ENCODE measurements at places on chromosomes 11 and 22.

DNA sequence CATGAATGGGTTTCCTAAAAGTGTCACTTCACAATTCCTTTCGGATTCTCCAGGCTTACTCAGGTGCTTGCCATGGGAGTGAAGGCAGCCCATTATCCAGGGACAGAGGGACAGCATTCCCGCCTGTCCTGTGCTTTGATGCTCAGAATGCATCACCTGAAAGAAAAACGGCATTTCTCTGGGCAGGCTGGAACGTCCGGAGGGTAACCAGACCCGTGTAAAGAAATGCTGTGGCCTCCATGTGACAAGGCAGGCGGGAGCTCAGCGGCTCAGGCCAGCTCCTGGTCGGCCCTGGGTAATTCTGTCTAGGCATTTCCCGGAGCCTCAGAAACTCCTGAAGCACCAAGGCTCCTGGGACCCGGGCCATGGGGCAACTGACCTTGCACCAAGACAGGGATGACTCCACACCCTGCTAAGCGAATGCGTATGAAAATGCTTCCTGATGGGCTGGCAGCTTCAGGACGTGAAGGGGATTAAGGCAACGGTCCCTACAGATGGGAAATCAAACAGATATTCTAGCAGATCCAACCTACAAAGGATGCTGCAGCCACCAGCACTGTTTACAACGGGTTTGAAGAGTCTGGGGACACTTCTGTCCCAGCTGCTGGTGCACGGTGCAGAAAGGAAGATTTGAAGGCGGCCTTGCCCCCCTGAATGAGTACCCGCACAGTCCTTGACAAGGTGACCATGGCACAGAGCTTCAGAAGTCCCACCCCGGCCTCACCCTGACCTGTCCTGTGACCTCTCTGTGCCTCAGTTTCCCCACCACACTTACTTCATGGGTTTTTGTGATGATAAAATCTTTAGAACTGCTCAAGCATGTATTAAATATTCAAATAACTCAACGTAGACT lies 13.6 kb upstream of the FGF3 start:
- DNase-seq = no peak

GRCh38 chr22:39462443-39463221 lies 5.8 kb downstream of the MGAT3 start:
- DNase-seq = no peak

- no peak for DNase-seq
Observed at GRCh38 chr11:118175993-118176777, at the start of gene SCN2B. Gene SCN2B, minus strand, starts transcription at chr11:118176639. Its CDS starts 208 bp downstream, at chr11:118176431.

DNA sequence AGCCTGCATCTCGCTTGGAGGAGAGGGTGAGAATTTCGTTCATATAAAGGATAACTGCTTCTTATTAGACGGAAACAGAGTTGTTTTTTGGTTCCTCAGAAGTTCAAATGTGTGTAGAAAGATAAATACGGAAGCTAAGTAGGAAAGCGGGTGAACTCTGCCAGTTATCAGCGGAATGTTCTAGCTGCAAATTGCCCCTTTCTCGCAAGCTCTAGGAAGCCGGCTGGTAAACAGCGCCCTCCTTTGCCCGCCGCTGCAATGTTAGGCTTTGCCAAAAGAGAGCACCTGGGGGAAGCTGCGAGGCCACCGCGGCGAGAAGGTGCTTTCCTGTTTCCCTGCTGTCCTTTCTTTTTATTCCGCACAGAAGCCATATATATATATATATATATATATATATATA lies 67.0 kb downstream of the IGLL5 start:
- DNase-seq = no peak

- DNase-seq = no peak
Observed at GRCh38 chr11:28981381-28981780, 873.2 kb downstream of the METTL15 start.

DNA sequence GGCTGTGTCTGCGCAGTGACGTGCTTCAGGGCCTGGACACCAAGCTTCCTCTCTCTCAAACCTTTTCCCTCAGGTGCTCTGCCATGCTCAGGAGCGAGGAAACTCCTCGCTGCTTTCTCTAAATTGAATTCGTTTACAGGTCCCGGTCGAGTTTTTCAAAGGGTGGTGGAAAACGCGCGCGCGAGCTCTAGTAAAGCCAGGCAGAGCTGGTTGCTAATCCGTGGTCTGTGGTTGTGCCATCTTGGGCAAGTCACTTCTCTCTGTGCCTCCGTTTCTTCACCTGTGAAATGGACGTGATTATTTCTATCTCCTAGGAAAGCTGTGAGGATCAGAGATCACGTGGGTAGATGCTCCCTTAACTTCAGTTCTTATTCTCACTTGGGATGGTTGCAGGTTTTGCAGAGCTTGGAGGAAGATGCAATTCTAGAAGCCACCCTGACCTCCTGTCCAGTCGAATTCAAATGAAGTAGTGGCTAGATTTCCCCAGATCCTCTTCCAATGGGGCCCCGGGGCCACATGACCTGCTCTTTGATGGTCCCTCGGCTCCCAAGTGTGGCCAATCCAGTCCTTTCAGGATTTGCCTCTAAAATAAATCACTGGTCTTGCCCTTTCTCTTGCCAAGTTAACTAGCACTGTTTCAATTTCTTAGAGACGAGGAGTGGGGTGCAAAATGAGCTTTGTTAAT lies 10.5 kb upstream of the ALX4 start:
- no peak for DNase-seq

GRCh38 chr11:18750944-18751343 lies 25.0 kb upstream of the IGSF22 start:
- DNase-seq = no peak

GRCh38 chr11:44692460-44692859 lies 34.3 kb upstream of the TSPAN18 start:
- DNase-seq = no peak

DNA sequence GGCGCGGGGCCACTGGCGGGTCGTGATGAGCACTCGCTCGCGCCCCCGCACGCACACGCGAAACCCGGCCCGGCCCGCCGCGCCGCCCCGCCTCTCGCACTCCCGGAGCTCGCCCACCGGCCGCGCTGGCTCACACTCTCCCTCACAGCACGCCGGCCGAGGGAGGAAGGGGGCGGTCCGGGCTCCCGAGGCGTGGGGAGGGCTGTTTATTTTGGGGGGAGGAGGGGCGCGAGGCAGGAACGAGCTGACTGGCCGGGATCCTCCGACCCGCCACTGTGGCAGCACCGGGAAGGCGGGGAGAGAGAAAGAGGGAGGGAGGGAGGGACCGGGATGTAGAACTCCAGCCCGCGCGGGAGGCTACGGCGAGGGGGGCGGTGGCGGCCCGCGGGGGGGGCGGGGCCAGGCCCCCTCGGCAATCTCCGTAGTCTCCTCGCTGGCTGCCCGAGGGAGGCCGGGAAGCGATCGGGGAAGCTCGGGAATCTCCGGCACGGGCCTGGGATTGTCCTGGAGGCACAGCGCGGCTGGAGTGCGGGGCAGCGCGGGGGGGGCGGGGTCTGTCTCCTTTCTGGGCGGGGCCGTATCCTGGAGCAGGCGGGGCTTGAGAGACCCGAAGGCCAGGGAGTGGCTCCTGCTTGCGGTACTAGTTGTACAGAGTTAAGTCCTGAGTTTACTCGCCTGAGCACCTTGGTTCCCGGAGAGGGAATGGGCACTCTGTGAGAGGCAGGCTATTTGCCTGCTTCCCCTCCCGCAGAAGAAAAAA lies at the start of gene RBFOX2:
Gene RBFOX2 (minus strand): TSS at position 179 of the 760 bp plus-strand sequence. CDS start 399 bp downstream, outside the sequence.
- DNase-seq = peak; percentile 37

- peak; percentile 12 for DNase-seq
Observed at GRCh38 chr22:29580200-29580810, 608 bp downstream of the NIPSNAP1 start.

DNA sequence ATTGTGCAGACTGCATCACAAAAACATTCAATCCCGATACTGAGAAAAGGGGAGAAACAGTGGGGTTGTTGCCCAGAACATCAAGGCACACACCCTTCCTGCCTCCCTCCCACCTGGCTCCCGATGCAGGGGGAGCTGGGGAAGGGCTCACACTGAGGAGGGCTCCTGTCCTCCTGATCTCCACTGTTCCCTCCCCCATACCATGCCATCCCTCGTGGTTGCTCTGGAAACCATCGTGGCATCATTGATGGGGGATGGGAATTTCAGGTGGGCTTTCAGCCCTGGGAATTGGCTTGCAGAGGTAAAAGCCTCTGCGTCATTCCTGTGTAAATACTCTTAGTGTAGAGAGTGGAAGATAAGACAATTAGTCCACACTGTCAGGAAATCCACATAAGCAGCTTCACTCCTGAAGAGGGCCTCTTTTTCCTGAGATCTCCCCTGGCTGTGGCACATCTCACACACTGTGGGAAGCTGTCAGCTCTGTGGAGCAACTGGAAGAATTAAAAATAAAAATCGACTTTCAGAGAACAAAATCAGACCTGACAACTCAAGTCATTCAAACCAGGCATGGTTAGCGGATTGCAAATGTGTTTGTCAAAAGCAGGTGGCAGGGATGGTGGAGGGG lies 176.0 kb downstream of the CHST1 start:
- DNase-seq = no peak

- DNase-seq = no peak
Observed at GRCh38 chr11:46728659-46729040, 9.6 kb downstream of the F2 start.

GRCh38 chr22:44431256-44431655 lies 66.8 kb downstream of the RTL6 start:
- no peak for DNase-seq

GRCh38 chr11:95486466-95486865 lies 255.5 kb upstream of the SESN3 start:
- no peak for DNase-seq

- DNase-seq = peak; percentile 25
Observed at GRCh38 chr11:130001461-130002351, 929 bp downstream of the PRDM10 start.

GRCh38 chr11:109486129-109486528 lies 64.1 kb downstream of the C11orf87 start:
- no peak for DNase-seq

GRCh38 chr22:20465759-20466077 lies 28.1 kb upstream of the SCARF2 start:
- peak; percentile 11 for DNase-seq

GRCh38 chr11:85517272-85517671 lies 109.9 kb downstream of the DLG2 start:
- no peak for DNase-seq

GRCh38 chr22:38706101-38706900 lies 557 bp downstream of the GTPBP1 start:
- DNase-seq = peak; percentile 27

- no peak for DNase-seq
Observed at GRCh38 chr11:11620921-11621572, 758 bp downstream of the GALNT18 start.

GRCh38 chr11:86990515-86990914 lies 35.3 kb upstream of the FZD4 start:
- DNase-seq = no peak

DNA sequence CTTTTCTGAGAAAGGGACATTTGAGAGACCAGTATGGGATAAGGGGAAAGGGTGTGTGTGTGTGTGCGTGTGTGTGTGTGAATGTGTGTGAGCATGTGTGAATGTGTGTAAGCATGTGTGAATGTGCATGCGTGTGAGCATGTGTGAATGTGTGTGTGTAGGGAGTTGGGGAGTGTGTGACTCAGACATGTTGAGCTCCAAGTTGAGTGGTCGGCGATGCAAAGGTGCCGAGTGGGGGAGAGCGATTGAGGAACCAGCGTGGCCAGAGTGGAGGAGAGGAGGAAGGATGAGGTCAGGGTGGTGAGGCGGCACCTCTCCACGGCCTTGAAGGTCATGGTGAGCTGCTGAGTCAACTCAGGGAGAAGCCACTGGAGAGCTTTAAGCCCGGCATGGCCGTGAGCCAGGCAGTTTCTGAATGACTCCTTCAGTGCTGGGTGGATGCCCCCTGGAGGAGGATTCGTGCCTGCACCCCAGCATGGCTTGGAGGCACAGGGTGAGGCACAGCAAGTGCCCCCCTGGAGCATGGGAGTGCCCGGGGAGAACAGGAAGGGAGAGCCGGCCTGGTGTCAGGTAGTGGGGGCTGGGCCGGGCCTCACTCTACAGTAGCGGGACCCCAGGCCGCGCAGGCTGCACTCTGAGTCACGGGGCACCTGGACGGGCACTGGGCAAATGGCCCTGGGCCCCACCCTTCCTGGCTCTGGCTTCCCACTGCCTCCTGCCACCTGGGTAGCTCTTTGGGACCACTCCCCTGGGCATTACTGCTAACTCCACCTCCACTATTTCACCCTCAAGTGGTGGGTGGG lies 8.2 kb upstream of the CCDC88B start:
- DNase-seq = peak; percentile 48

DNA sequence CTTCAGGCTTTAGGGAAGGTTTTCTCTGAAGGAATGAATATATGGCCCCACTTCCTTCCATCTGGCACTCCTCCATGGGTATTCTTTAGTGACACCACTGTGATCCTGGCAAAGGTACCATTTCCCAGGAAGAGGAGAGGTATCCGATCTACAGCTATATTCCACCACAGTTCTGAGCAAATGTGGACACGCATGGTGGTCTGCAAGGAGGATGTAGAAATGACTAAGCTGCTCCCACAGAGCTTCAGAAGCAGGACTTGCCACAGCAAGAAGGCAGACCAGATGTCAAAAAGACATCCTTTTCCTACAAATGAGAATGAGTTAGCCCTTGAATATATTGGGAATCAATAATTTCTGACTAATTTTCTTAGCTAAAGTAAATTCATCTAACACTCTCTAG lies 45.5 kb downstream of the ARFGAP2 start:
- DNase-seq = no peak

DNA sequence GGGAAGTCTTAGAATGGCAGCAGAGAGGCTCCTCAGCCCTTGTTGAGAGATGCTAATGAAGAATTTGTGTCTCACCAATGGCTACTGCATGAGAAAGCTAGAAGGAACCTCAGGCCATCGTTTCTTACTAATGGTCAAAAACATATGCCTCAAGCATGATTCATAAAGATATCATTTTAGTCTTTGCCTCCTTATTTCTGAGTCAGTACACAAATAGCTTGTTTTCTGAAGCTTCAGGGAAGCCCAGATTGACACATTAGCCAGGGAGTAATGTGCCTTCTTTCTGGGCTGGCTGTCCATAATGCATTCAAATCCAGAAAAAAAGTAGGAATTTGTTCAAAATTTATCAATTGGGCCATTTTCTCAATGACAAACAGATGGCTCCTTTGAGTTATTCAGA lies 169.4 kb upstream of the ZBED5 start:
- no peak for DNase-seq

DNA sequence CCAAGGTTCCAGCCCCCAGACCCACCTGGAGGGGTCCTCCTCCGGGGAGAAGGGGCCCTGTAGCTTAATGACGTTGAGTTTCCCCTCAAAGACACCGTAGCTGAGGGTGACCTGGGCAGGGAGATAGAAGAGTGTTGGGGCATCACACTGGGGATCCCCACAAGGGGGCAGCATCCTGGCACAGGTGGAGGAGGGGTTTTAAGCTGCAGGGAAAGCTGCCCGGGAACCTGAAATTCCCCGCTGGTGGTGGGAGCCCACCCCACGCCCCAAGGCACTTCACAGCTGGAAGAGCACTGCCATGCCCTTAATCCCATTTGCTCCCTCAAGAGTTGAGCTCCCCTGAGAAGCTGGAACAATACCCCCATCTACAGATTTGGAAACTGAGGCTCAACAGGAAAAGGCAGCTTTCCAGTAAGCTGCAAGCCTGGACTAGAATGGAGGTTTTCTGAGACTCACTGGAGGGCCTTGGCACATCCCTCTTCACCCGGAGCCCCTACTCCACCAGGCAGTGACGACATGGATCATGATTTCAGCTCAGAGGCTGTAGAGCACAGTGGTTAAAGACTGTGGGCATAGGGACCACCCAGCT lies 13.7 kb downstream of the MFNG start:
- peak; percentile 34 for DNase-seq

GRCh38 chr11:12807621-12808020 lies 133.4 kb downstream of the TEAD1 start:
- no peak for DNase-seq

GRCh38 chr11:2554338-2555207 lies 109.8 kb downstream of the KCNQ1 start:
- DNase-seq = no peak

- DNase-seq = no peak
Observed at GRCh38 chr11:2666828-2667570, 32.8 kb downstream of the KCNQ1OT1 start.

GRCh38 chr11:96465512-96465911 lies 75.7 kb downstream of the JRKL start:
- no peak for DNase-seq

All from central memory CD4-positive, alpha-beta T cell (primary cell).